ENCODE measurements at places on chromosomes 5 and 9.

DNA sequence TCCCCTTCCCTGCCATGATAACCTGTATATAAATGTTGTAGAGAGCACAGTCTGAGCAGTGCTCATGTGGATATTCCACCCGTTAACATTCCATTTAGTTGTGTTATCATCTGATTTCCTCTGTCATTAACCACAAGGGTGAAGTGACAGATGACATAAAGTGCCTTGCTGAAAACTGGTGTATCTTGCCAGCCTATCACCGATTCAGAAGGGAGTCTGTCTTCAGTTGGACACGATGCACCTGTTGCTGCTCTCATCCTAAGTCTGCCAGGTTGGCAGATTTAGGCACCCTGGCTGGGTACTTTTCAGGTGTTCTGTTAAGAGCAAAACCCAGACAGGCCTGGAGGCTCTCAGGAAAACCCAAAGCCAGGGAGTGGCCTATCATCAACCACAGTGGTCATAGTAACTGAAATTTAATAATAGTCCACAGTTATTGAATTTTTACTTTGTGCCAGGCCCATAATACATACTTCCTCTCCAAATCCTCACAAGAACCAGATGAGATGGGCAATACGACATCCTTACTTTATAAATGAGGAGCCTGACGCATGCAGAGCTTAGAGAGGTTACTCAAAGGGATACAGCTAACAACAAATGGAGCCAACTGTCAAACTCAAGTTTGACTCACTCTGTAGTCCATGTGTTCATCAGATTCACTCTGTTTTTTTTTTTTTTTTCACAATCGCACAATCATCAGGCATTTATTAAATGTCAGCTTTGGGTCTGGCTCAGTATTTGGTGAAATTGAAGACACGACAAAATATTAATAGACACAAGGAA lies 100.7 kb upstream of the SPRY4 start:
- DNase-seq: no peak

DNA sequence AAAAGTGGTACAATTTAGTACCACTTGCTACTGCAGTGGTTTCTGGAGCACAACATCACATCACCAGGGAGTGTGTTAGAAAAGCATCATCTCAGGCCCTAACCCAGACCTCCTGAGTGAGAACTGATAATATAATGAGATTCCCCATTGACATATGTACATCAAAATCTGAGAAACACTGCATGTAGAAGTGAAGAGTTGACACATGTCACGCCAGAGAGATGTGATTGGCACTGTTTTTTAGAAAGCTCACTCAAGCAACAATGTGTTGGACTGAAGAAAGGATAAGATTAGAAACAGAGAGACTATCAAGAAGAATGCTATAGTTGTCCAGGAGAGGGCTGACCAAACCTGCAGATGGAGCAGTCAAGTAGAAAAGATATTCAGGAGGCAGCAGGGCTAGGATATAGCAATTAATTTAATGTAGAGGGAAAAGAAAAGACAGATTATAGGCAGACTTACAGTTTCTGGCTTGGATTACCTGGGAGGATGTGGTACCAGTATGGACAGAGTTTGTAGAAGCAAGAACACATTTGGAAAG lies 324.4 kb upstream of the ADAMTSL1 start:
- DNase-seq: no peak

- DNase-seq: peak; percentile 56
Observed at GRCh38 chr5:180670586-180671359, 21.4 kb upstream of the FLT4 start.

DNA sequence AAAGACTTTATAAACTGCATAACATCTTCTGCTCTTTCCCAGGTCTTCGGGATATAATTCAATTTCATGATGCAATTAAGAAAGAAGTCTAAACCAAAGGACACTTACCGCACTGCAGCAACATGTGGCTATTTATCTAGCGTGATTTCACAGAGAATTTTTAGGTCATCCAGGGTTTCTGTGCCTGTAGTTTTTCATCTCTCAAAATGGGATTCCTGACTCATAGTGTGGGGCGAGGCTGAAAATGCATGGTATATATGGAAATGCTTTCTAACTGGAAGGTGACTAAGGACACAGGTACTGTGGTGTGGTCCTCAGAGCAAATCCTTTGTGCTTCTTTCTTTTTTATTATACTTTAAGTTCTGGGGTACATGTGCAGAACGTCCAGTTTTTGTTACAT lies 557.7 kb upstream of the KLF4 start:
- no peak for DNase-seq

DNA sequence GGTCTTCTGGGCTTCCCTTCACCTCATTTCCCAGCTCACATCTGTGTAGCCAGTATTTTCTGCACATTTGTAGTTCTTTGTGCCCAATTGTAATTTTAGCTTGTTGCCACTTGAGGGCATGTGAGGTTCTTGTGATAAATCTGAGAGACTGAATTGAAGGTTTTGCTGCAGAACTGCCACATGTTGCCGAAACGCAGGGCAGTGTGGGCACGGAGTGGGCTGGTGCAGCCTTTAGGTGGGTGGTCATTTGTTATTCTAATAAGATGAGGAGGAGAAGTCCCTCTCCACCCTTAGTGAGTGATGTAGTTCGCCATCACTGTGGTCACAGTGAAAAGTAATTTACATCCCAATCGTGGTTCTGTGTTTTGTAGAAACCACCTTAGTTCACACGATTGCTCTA lies 21.2 kb downstream of the OTULIN start:
- peak; percentile 37 for DNase-seq

GRCh38 chr5:139335811-139336210 lies 5.8 kb upstream of the PAIP2 start:
- no peak for DNase-seq

GRCh38 chr9:109440117-109440515 lies 58.0 kb downstream of the PTPN3 start:
- DNase-seq: no peak

DNA sequence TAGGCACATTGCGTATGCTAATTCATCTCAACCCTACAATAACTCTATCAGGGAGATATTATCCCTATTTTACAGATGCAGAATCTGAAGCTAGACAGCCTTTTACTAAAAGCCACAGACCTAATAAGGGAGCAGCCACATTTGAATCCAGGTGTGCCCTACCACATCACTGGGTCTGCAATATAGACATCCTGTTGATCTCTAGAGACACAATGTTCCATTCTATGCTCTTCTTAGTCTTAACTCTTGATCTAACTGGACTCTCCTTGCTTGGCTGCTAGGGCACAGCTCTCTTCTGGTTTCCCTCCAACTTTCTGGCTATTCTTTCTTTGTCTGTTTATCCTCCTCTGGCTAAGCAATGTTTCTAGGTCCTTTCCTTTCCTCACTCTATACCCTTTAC lies 1.4 kb upstream of the SPATA6L start:
- no peak for DNase-seq

DNA sequence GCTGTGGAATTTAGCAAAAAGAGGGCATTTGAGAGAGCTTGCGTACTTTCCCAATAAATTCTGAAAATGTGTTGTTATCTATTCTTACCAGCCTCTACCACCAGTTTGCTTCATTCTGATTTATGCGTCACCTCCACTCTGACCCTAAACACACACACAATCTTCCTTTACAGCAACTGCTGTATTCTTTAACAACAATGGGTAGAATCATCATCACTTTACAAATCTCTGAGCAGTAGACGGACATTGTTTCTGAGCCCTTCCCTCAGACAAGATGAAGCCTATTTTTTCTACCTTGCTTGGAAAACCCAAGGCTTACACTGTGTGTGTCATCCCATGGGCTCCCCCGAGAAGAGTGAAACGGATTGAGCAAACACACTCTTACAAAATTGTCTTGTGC lies 83.1 kb upstream of the RASA1 start:
- DNase-seq: no peak

GRCh38 chr9:84173961-84174360 lies 166.6 kb downstream of the SLC28A3 start:
- DNase-seq: no peak

DNA sequence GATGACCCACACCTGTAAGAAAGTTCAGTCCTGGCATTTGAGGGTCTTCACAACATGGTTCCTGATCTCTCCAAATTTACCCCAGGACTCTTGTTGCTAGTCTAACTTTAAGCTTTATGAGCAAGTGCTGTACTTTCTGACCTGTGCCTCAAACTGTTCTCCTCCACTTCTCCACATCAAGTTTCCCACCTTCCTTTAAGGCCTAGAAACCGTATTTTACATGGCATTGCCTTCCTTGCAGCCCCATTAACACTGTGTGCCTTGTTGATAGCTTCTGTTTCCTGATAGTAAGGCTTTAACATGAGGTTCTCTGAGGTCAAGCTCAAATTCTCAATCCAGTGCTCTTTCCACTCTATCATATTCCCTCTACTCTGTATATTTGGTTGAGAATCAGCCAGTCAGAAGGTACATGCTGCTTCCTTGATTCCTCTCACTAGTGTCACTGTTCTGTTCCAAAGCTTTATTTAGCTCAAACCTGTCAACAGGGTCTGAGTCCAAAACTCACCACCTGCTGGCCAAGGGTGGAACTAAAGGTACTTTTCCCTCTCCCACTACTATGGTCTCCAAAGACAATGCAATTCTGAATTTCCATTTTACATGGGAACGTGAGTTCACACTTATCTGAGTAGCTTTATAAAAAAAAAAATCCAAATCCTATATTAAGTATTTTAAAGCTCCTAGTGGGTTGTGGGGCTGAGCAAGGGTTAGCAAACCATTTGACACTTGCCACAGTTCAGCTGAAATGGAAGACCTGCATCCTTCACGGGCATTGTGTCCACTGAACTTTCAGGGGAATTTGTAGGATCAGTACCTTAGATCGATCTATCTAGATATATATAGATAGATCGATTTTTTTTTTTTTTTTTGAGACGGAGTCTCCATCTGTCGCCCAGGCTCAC lies 21.1 kb downstream of the VCP start:
- peak; percentile 53 for DNase-seq

DNA sequence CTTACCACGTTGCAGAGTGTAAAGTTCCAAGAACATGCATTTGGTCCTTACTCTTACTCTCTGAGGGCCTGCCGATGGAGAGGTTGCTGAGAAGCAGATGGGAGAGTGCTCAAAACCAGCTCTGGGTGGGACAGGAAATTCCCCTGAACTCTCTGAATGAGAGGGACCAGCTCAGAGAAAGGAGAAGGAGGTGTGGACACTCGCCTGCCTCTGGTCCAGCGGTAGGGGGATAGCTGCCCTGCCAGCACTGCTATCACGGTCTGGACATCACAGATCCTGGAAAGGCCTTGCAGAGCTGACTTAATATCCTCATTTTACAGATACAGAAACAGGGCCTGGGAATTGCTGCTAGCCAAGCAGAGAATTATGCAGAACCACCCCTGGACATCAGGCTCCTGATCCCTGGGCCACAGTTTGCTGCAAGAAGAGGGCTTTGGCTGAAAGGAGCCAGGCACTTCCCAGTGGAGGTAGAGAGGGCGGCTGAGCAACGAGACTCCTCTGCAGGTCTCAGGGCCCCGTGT lies 4.9 kb downstream of the TRAF1 start:
- DNase-seq: no peak

DNA sequence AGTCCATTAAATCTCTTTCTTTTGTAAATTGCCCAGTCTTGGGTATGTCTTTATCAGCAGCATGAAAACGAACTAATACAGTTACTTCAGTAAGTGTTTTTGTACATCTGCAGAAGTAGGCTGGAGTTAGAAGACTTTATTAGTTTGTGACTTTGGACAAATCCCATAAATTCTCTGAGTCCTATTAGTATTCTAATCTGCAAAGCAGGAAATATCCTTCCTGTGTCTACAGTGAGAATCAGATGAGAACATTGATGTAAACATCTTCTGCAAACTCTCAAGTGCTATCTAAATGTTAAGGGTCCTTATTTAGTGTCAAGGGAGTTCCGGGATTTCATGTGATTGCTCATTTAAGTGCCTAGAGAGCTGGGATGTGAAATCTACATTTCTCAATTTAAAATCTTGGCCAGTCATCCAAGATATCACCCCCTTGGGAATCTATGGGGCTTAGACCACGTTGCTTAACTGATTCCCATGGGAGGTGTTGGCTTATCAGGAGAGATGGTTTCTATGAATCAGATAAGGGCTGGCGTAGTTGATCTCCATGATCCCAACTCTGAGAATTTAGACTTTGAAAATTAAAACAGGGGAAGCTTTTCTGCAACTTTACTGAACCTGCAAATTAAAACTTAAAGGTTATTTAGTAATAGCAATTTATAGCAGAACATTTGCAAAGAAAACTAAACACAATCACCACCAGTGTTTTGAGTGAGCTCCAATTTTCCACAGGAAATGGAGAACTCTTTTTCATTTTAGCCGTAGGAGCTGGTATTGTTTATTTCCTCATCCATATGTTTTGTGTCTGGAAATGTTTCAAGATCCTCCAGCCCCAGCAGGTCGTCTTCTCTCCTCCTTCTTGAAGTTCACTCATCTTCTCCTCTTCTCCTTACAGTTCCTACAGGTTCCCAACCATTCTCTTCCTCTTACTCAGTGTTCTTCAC lies 241.6 kb upstream of the CD180 start:
- no peak for DNase-seq

DNA sequence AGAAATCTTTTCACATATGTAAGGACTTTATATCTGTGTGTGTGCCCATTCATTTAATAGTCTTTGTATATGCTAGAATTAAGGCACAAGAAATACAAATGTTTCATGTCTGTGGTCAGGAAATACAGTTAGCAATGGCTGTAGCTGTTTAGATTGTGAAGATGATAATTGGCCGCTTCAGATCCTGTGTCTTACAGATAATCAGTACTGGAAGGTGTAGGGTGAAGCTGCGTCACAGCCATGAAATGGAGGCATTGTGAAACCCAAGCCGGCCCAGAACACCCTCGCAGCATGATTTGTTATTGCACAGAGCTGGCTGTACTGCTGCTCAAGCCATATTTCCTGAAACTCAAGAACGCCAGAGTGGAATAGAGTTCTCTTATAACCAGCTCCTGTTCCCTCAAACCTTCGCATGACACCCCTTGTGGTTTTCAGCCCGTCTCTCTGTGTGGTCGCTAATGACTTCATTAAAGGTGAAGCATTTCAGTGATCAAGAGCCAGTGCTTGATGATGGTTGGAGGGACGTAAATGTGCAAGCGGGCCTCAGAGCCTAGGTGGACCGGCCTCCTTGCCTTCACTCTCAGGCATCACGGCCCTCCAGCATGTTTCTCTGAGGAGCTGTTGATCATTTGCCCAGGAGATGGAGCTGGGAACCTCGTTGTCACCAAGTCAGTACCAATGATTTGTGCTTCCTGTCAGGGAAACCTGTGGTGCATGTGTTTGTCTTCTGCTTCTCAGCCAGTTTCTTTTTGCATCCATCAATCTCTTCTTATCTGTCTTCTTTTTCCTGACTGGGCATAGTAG lies 80.1 kb downstream of the F2RL2 start:
- peak; percentile 47 for DNase-seq

GRCh38 chr5:99621772-99622681 lies 693.2 kb upstream of the CHD1 start:
- DNase-seq: no peak

Measured in activated naive CD4-positive, alpha-beta T cell treated with anti-CD3 and anti-CD28 coated beads, Interleukin-2, amount 50 U/mL, for 16 hours (primary cell).